ENCODE measurements at places on chromosomes 4 and X. TPM values are rescaled to one million over a fixed set of nuclear protein-coding genes. Genes with fewer than 3 reads are reported as not detected.

DNA sequence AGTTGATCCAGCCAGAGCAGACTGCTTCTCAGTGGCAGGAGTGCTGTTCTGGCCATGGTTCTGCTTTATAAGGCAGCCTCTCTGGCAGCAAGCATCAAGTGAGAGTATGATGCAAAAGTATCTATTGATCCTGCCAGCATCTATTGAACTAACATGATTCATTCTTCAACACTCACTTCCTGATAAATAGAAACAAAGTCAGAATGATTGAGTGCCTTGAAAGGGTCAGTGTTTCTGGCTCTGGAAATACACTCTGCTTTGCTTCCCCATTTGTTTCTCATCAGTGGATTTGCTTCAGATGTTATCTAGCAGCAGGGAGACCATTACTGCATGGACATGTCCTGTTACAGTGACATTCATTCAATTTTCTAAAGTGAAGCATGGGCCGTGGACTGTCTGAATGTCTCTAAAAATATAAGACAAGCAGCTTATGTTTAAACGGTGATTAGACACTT is 66.2 kb upstream of the FRAS1 start:
- DNase-seq, result no peak

DNA sequence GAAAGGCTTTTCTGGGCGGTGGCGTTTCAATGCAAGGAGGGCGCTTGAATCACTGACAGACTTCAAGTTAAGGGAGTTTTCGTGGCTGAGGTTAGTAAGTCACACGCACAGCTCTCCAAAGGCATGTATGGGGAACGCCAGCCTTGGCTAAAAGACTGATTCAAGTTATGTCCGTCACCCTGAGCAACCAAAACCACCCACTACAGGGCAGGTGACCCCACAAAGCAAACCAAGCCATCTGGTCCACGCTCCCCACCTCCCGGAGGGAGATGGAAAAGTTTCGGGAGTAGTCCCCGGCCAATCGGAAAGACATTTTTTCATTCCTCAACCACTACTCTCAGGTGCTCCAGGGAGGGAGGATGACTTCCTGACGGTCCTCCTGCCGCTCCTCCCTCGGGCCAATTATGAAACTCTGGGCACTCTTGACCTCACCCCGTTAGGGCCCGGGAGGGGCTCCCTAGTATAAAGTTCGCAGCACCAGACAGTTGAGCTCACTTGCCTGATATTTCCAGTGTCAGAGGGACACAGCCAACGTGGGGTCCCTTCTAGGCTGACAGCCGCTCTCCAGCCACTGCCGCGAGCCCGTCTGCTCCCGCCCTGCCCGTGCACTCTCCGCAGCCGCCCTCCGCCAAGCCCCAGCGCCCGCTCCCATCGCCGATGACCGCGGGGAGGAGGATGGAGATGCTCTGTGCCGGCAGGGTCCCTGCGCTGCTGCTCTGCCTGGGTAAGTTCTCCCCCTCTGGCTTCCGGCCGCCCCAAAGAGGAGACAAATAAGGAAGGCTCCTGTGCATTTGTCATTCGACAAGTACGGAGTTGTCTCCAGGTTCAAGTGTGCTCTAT is at the start of gene EREG:
EREG (plus strand) TSS at position 494 of the 840 bp plus-strand sequence; CDS start at position 658, 164 bp downstream.
- DNase-seq, result no peak

DNA sequence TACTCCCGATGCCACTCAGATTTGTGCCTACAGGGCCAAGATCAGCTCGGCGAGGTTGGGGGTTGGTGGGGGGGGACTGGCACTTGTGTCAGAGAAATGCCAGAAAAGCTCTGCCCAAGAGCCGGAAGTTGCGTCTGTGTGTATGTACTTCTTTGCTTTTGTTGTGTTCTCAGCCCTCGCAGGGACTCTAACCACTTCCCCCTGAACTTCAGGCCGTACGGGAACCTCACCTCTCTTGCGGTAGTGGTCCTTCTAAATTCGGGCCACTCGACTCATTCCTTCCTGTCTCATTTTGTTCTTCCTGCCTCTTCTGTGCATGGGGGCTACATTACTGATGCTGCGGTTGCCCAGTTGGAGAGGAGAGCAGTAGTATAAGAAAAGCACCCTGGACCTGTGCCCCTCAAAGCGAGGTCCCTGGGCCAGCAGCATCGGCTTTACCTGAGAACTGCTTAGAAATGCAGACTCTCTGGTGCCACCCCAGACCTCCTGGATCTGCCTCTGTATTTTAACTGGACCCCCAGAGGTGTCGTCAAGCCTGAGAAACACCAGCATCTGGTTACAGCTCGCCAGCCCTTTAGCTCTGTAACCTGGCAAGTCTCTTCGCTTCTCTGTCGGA is 146.3 kb upstream of the RPS6KA3 start:
- no peak for DNase-seq

The DSPP gene
- total RNA-seq, result not detected

- DNase-seq, result no peak
These were observed 67.8 kb downstream of the ABLIM2 start for GRCh38 chr4:8090744-8091301.

The FGFBP1 gene
- not detected for total RNA-seq

DNA sequence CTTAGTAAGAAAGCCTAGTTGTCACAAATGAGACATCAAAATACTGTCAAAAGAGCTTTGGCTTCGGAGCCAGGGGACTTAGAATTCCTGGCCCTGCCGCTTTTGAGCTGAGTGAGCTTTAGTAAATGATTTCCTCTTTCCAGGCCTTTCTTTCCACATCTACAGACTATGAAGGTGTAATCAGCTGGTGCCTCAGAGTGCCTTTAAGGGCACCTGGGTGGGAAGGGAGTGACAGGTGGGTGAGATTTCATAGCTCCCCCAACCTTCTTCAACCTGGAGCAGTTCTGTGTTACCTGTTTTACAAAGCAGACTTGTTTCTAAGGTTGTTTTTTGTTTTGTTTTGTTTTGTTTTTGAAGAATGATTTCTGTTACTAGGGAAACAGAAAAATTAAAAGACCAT is 154.7 kb upstream of the BOD1L1 start:
- DNase-seq, result no peak

DNA sequence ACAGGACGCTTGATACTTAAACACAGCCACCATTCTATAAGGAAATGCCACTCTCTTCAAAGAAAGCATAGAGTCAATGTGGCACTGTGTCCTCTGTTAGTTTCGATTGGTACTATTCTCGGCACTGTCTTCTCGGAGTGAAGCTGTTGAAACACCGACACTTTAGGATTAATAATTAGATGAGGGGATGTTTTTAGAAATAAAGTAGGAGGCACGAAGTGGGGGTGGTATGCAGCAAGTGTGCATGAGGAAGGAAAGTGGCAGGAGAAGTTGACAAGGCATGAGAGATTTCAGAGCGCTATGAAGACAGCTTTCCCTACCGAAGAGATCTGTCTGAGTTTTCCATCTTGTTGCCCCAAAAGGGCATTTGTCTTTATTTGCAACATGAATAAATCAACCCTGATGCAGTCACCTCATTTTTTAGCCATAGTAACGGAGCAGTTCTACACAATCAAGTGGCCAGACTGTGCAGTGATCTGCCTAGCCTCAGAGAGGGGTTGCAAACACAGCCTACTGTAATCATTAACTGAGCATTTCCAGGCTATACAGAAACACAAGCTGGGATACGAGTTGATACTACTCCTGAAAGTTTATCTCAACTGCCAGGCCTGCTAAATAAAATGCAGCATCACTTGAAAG is 8.3 kb downstream of the GPRIN3 start:
- no peak for DNase-seq

DNA sequence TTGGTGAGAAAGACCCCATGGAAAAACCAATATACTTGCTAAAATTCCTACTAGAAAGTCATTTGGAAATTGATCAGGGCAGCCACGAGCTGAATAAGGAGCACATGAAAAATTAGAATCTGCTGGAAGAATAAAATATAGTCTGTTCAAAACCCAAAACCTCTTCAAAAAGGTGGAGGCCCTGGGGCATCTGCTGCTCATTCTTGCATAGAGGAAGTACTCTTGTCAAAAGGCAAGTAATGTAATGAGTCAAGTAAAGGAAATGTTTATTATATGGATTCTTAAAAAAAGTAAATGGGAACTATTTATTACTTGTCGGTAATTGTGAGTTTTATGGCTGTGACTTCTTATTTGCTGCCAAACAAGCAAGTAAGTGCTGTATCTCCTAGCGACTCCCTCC is 109.5 kb downstream of the GK start:
- DNase-seq, result no peak

DNA sequence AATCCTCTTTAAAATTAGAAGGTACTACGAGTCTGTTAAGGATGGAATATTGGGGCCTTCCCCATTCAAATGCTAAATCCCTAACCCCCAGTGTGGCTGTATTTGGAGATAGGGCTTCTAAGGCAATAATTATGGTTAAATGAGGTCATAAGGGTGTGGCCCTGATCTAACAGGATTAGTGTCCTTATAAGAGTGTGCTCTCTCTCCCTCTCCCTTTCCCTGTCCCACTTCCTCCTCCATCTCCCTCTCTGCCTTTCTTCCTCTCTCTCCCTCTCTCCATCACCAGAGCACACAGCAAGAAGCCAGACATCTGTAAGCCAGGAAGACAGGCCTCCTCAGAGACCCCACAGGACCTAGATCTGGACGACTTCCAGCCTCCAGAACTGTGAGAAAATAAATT is 116.9 kb downstream of the COL25A1 start:
- DNase-seq, result no peak

The CSN2 gene
- total RNA-seq, result not detected

DNA sequence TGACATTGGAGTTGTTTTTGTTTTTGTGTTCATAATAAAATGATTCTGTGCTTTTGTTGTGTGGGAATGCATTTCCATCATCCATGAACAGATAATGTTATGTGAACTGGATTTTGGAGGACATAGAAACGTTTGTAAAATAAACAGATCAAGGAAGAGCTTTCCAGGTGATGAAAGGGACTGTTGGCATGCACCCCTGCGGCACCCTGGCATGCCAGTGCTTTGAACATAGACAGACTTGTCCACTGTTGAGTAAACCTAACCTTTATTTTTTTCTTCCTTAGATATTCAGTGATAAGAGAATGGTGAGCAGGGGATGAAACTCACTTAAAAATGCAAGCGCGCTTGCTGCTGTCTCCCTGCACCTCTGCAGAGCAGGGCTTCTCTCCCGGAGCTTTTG is 59.8 kb downstream of the TRAPPC11 start:
- no peak for DNase-seq

- no peak for DNase-seq
These were observed 2135.9 kb downstream of the ARAP2 start for GRCh38 chr4:34108391-34108790.

- no peak for DNase-seq
These were observed 65.2 kb downstream of the GLRA2 start for GRCh38 chrX:14594521-14594920.

GRCh38 chr4:115361781-115362180 is 248.4 kb upstream of the NDST4 start:
- DNase-seq, result no peak

GRCh38 chr4:4720646-4721045 is 138.8 kb upstream of the MSX1 start:
- DNase-seq, result no peak

The GABRB1 gene
- not detected for total RNA-seq

GRCh38 chrX:152917656-152918579 is 20.1 kb downstream of the ZNF185 start:
- no peak for DNase-seq

GRCh38 chr4:4857001-4857808 is 2.3 kb upstream of the MSX1 start:
- no peak for DNase-seq

DNA sequence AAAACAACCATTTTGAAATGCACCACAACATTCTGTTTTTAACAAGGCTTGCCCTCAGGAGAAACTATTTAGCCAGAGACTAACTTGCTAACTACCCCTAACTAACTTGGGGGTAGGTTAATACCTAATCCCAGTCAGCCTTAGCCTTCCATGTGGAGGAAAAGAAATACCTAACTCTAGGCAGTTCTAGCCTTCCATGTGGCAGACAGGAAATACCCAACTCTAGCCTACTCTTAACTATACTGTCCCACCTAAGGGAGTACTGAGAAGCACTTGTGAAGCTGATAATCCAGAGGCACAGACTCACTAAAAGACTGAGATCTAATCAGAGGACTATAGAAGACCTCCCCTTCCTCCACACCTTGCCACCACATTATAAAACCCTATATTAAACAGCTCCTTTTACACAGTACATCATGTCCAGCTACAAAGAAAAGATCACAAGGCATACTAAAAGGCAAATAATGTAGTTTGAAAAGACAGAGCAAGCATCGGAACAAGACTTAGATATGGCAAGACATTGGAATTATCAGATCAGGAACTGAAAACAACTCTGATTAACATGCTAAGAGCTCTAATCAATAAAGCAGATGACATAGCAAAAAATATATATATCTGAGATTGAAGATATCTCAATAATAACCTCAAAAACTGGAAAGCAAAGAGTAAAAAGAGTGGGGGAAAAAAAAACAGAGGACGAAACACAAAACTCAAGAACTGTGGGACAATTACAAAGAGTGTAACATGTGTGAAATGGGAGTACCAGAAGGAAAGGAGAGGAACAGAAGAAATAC is 52.2 kb downstream of the FRYL start:
- no peak for DNase-seq

DNA sequence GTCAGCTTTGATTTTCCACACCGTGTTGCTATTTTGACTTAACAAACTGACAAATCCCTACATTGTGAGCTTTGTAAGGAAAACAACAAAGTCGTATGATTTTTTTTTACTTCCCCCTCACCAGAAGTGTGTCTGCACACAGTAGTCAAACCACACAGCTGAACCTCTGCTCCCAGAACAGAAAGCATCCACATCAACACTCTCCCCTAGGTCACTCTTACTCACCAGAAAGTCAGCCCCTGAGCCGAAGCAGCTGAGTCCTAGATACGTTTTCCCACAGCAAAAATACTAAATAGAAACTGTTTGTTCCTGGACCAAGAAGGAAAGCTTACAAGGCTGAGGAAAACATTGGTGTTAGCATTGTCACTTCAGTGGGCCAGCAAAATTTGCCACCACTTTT is 305.7 kb downstream of the DHX15 start:
- no peak for DNase-seq
